NCI-H774 (cell line): ENCODE measurements at places on chromosomes 3 and 15.

- no peak for DNase-seq
These were observed 138.9 kb upstream of the COL8A1 start for GRCh38 chr3:99499235-99500158.

GRCh38 chr15:90105521-90105920 lies 3.3 kb upstream of the IDH2 start:
- DNase-seq = no peak

- no peak for DNase-seq
These were observed 26.9 kb downstream of the LOXL1 start for GRCh38 chr15:73952913-73953750.

GRCh38 chr3:99637016-99637367 lies 1.4 kb upstream of the COL8A1 start:
- DNase-seq = no peak

GRCh38 chr15:48695088-48695826 lies 49.7 kb upstream of the FBN1 start:
- no peak for DNase-seq

GRCh38 chr3:10292505-10293419 lies at the start of gene GHRL:
Gene GHRL, minus strand, starts transcription at chr3:10292947. Its CDS starts 2,767 bp downstream, at chr3:10290180.
- no peak for DNase-seq
